A172 (cell line): ENCODE measurements at places on chromosomes 13 and 19.

DNA sequence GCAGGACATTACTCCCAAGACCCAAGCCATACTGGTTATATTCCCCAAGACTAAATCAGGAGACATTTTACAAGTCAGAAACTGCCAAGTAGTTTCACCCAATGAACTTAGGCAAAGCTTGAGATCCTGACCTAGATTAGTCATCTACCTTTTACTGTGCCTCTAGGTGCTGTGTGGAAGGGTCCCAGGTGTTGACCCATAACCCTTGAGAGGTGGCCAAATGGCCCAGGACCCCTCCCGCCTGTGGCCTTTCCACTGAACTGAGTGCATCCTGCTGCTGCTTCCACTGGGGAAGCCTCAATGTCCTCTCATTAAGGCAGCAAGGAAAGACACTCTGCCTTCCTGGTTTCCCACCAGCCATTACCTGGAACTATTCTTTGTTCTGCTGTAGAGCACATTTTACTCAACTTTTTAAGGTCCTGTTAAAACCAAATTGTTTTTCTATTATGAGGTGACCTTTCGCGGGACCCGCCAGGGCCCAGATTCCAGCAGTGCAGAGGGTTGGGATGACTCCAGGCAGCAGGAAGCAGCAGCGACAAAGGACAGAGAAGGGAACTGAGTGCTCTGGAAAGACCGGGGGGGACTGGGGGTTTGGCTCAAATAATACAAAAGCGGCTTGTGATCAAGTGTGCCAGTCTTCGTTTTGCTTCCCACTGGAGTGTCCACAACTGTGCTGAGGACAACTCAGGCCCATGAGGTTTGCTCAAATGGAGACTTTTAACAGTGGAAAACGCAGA lies 27.1 kb downstream of the ANKRD10 start:
- DNase-seq = no peak

DNA sequence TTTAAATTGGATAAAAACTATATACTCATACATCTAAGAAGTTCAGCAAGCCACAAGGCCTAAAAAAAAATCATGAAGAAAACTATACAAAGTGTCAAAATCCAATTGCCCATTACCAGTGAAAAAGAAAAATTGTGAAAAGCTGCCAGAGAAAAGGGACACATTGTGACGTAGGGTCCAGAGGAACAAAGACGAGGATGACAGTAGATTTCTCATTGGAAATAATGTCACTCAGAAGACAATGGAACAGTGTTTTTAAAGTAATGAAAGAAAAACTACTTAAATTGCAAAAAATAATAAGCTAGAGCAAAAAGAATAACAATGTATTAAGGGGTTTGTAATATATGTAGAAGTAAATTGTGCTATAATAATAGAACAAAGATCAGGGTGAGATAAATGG lies 195.2 kb downstream of the EFNB2 start:
- DNase-seq = no peak

- DNase-seq = no peak
Observed at GRCh38 chr13:28220166-28220565, 81.8 kb downstream of the PAN3 start.

DNA sequence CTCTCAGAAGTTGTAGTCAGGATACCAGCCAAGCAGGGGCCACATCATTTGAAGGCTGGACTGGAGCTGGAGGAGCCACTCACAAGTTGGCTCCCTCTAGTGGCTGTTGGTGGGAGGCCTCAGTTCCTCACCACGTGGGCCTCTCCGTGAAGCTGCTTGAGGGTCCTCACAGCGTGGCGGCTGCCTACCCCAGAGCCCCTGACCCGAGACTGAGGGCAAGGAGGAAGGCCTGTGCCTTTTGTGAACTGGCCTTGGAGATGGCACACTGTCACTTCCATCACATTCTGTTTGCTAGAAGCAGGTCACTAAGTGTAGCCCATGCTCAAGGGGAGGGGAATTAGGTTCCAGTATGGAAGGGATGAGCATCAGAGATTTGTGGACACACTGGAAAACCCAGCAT lies 14.6 kb downstream of the GNA11 start:
- DNase-seq = peak; percentile 62

DNA sequence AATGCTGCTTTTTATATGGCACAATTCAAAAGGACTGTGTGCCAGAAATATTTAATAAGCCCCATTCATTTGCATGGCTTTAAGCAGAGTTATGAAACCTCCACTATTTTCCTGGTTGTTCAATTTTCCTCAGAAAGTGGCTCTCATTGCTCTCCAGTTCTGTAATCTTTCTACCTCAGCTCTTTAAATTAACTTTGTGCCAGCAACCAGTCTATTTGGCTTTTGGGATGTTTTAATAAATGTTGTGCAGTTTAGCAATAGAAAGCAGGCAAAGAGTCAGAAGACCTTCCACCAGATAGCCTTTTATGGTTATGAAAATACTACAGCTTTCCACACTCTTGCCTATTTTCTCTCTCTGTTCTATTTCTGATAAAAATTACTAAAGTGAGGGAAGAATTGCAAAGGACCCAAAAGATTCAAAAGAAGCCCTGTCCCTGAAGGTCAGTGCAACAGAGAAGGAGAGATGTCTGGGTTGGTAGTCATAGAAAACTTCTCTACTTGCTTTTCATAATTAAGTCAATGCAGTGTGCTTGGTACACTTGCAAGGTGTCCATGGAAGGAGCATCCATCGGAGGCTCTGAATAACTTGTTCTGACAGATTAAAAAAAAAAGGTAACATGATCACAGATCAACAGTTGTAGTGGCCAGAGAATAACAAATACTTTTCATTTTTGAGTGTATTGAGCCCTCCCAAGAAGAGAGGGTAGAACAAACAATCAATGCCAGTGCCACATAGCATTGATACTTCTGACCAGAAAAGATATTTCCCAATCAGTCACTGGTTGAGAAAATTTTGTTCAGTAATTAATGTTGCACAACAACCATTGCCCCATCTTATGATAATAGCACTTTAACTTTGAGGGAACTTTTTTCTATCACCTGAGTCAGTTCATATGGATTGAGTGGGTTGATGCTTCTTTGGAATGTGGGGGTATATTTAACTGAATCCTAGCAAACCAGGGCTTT lies 48.4 kb upstream of the SPRY2 start:
- DNase-seq = no peak

GRCh38 chr13:27161423-27161822 lies 10.2 kb downstream of the USP12 start:
- DNase-seq = no peak

DNA sequence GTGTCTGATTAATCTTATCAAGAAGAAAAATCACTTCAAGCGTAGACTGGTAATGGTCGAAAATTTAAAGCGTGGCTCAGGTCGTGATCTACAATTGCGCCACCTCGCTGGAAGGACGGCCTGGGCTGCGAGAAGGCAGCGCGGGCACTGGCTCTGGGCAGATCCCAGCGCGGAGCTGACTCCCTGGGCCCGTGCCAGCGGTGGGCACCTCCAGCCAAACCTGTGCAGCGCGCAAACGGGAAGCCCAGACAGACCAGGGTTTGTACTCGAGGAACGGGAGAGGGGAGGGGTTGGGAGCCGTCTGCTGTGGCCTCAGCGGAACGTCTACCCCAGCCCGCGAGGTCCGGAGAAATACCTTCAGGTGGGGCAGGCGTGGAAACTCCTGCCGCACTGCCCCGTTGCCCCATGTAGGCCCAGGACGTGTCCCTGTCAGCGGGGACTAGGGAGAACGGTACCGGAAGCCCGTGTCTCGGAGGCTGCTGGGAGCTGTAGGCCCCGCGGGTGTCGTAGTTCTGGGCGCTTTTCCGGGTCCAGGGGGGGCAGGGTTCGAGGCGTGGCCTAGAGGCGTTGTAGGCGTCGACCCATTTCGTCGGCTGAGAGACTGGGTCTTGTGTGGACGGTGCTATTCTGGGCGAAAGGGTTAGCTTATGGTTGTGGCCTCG lies 21.1 kb downstream of the ZNF274 start:
- no peak for DNase-seq

DNA sequence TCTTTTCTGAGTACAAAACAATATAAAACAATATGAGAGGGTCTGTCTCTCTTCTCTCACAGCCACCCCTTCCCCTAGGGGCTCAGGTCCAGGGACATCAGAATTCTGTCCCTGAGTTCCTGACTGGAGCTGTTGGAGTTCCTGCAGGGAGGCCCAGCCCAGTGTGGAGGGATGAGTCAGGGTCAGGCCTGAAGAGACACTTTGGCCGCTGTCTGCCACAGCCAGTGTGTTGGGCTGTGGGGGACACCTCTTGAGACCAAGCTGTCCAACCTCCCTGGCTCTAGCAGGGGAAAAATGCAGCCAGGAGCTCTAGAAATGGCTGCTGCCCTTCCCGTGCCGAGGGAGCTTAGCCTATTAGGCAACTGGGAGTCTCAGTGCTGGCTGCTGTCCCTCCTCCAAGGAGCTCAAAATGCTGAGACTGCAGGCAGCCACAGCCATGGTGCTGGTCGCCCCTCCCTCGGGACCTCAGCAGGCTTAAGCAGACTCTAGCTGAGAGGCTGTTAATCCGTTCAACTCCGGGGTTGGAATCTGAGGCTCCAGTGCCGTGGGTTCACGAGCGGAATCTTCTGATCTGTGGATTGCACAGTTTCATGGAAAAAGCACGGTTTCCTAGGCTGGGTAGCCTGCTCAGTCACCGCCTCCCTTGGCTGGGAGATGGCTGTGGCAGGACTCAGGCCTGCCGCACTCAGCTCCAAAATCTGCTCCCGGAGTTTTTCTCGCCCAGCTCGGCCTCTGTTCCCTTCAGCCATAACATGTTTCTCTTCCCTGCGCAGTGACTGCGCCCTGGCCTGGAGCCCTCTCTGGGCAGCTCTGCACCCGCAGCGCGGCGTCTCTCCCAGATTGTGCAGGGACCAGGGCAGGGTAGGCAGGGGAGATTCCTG lies 3.8 kb upstream of the ZNF626 start:
- DNase-seq = peak; percentile 4

DNA sequence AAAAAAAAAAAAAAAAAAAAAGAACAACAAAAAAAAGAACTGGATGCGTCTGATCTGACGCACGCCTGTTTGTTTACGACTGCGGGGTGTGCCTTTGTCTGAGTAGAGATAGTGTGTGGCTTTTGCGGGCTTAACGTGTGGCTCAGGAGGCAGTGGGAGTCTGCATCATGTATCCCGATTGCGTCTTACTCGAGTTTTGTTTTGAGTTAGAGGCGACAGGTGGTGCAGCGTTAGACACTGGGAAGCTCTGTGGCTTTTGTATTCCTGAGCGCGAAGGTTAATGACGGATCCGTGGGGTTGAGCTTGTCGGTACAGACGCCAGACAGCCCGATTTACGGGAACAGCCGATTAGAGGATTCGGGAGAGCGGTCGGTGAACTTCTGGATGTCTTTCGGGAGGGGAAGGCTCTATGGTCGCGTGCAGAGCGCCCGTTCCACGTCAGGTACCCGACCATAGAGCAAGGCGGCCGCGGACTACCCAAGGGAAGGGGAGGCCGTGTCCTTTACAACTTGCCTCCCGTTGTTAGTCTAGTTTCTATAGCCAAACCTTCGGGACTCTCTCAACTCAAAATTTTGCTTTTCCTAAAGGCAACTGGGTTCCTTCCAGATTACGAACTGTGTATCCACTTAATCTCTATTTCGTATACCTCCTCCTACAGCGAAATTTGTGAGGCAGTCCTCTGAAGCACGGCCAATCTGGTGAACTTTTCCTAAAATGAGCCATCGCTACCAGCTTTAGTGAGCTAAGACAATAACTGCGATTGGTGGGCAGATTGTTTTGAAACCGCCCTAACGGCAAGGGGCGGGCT lies 926 bp upstream of the HNRNPUL1 start:
- DNase-seq = peak; percentile 60

- no peak for DNase-seq
Observed at GRCh38 chr19:14530005-14530348, 583 bp downstream of the TECR start.

GRCh38 chr19:16266586-16266942 lies 58.1 kb upstream of the KLF2 start:
- DNase-seq = no peak

GRCh38 chr13:29702912-29703351 lies 107.4 kb upstream of the SLC7A1 start:
- peak; percentile 92 for DNase-seq

DNA sequence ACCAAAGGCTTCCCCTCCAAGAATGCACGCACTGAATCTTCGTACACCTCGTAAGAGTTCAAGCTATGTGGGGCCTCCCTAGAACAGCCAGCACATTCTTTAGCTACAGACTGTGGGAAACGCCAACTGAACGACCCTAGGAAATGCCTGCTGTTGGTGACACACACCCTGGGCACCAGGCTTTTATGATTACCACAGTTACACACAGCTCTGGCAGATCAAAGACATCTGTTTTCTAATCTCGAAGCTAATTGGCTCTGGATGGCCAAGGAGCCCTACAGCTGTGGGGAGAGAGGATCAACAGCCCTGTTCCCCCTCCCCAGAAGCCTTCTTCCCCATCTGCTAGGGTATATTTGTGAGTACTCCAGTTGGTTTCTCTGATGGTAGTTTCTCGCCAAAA lies 123.0 kb downstream of the COL4A1 start:
- DNase-seq = no peak

GRCh38 chr13:75372517-75372916 lies 109.5 kb downstream of the TBC1D4 start:
- peak; percentile 40 for DNase-seq

DNA sequence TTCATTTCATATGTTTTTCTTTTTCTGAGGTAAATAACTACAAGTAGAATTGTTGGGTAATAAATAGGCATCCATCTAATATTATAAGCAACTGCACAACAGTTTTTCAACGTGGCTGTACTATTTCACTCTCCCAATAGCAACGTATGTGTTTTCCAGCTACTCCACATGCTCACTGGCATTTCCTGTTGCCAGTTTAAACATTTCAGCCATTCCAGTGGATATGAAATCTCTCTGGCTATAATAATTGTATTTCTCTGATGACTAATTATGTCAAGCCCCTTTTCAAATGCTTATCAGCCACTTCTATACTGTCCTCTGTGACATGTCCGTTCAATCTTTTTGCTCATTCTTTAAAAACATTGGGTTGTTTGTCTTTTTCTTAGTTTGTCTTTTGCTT lies 26.8 kb upstream of the ALOX5AP start:
- peak; percentile 19 for DNase-seq

- DNase-seq = no peak
Observed at GRCh38 chr13:81762449-81762848, 1421.5 kb upstream of the SPRY2 start.

- no peak for DNase-seq
Observed at GRCh38 chr13:46799139-46799538, 2.2 kb upstream of the ESD start.

GRCh38 chr13:99435998-99436397 lies 65.3 kb upstream of the TM9SF2 start:
- DNase-seq = no peak

DNA sequence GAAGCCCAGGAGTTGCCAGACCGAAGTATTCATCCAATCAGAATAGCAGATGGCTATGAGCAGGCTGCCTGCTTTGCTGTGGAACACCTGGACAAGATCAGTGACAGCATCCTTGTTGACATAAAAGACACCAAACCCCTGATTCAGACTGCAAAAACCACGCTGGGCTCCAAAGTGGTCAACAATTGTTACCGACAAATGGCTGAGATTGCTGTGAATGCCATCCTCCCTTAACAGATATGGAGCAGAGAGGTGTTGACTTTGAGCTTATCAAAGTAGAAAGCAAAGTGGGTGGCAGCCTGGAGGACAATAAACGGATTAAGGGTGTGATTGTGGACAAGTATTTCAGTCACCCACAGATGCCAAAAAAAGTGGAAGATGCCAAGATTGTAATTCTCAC lies 250.3 kb upstream of the OBI1 start:
- DNase-seq = no peak
